Natural killer cell treated with Interleukin-12 subunit alpha and Interleukin-12 subunit beta and Interleukin-15 and Interleukin-18, amount 100 ng/mL, for 72 hours (primary cell): ENCODE measurements at places on chromosomes 3 and 15. TPM values are rescaled to one million over a fixed set of nuclear protein-coding genes. Genes with fewer than 3 reads are reported as not detected.

GRCh38 chr15:75989875-75990274 lies 22.3 kb downstream of the NRG4 start:
- DNase-seq, result no peak

GRCh38 chr3:183898028-183898431 lies 13.3 kb upstream of the PARL start:
- no peak for DNase-seq

DNA sequence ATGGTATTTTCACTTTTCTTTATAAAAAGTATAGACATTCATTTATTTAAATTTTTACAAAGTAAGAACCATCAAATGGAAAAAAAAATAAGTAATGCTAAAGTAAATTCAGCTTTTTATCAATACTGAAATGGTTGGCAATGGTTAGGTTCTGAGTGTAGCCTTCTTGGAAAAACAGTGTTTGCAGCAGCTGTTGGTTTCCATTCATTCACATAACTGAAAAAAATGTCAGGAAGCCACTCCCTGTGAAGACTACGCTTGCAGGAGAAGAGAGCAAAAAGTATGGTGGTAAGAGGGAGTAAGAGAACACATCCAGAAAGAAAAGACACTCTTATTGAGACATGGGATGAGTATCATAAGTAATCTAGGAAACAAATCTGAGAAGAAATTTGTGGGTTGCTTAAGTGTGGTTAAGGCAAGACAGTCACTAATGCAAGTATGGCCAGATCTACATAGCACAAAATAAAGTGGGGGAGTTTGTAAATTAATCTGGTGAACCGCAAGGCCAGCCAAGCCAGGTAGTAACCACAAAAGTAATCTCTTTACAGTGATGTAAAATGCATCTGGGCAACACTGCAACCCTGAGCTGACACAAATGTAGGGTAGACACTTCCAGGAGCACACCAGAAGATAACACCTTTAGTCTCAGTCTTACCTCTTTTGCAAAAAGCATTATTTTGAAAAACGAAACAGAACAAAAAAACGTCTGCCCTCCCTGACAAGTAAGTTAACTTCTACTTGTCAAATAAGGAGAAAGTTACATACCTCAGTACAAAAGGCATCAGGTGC lies 133.7 kb downstream of the IGSF11 start:
- no peak for DNase-seq

GRCh38 chr15:52415628-52416027 lies 113.1 kb downstream of the MYO5A start:
- DNase-seq, result no peak

DNA sequence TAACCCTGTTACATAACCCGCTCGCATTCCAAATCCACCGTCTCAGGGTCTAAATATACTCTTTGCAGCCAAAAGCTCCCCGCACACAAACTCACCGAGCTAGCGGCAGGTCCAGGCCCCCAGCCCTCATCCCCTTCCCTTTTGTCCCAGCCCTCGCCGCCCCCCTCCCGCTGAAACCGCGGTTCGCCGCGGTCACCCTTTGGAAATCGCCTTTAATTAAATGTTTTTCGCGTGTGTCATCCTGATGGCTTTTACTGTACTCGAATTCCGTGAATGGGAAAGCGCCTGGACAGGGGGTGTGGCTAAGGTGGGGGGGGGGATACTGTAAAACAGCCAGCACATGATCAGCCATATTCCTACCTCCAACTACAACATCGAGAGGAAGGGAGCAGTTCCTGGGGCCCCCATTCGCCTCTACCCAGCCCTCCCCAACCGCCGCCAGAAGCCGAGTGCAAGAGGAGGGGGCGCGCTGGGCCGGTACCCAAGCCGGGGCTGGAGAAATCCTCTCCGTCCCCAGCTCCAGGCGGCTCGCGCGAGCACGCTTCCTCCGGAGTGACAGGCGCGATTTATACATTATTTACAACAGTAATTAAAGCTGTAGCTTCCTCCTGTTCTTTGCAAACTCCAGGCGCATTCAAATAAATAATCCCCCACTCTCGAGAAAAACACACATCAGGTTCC lies 1.7 kb downstream of the RORA start:
- DNase-seq, result no peak

GRCh38 chr3:195897853-195898415 lies 10.4 kb downstream of the TNK2 start:
- peak; percentile 46 for DNase-seq

- no peak for DNase-seq
Observed at GRCh38 chr3:98732286-98733052, 30.7 kb upstream of the ST3GAL6 start.

The THPO gene
- not detected for total RNA-seq

The CPNE4 gene
- not detected for total RNA-seq

- DNase-seq, result no peak
Observed at GRCh38 chr3:175977968-175978752, 1119.0 kb downstream of the NAALADL2 start.

- DNase-seq, result no peak
Observed at GRCh38 chr3:38623539-38623938, 25.9 kb downstream of the SCN5A start.
